ENCODE measurements at places on chromosomes 1 and 21. TPM values are rescaled to one million over a fixed set of nuclear protein-coding genes. Genes with fewer than 3 reads are reported as not detected.

Gene TACSTD2
- not detected for total RNA-seq

Gene LCE5A
- not detected for total RNA-seq

Gene PADI2
- not detected for total RNA-seq

Gene DCST1
- total RNA-seq, result not detected

Gene SMIM1
- not detected for total RNA-seq

Gene MARK1
- total RNA-seq, result not detected

Gene CA14
- total RNA-seq, result not detected

Gene NT5C1A
- not detected for total RNA-seq

Gene S100B
- total RNA-seq, result not detected

Gene CLEC20A
- not detected for total RNA-seq

Gene FAAH
- 4.0 TPM for total RNA-seq

Gene SERPINC1
- not detected for total RNA-seq

Gene AMY1B
- not detected for total RNA-seq

All from activated CD4-positive, alpha-beta memory T cell treated with anti-CD3 and anti-CD28 coated beads, Interleukin-2, amount 10 ng/mL, durations not matched to agents 7 days and 5 days (primary cell).